ENCODE measurements at places on chromosomes 12 and 14.
A peak's percentile ranks its signal among the peaks of the same experiment; 100 is the strongest.

- no peak for DNase-seq
Observed at GRCh38 chr12:112862636-112863290, 44.0 kb upstream of the OAS1 start.

DNA sequence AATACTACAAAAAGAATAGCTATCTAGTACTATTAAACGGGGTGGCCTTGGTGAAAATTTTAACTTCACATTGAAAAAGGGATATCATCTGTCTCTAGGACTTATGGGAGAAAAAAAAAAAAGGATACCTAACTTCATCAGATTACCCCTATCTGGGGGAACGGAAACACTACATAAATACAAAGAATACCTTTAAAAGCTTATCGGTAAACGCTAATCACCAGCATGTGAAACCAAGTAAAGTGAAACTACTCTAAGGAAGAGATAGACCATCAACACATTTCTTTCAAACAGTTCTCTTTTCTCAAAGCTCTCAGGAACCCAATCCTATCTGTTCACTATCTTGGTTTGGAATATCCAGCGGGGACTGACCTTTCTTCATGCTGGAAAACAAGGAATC, 3.5 kb downstream of the KICS2 start:
- DNase-seq, result no peak

- peak; percentile 79 for DNase-seq
Observed at GRCh38 chr14:99137913-99138571, 134.0 kb downstream of the BCL11B start.

DNA sequence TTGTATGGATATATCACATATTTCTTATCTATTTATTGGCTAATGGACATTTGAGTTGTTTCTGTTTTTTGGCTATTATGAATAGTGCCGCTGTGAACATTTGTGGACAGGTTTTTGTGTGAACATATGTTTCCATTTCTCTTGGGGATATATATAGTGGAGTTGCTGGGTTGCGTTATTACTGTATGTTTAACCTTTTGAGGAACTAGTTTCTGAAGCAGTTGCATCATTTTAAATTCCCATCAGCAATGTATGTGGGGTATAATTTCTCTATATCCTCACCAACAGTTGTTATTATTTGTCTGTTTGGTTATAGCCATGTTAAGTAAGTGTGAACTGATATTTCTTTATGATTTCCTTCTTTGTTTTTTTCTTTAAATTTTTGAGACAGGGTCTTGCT, 10.7 kb downstream of the TCTN2 start:
- no peak for DNase-seq
